ENCODE measurements at places on chromosomes 4 and X.
A peak's percentile ranks its signal among the peaks of the same experiment; 100 is the strongest.

- DNase-seq = no peak
Observed at GRCh38 chr4:1993169-1993516, 15.6 kb downstream of the NELFA start.

DNA sequence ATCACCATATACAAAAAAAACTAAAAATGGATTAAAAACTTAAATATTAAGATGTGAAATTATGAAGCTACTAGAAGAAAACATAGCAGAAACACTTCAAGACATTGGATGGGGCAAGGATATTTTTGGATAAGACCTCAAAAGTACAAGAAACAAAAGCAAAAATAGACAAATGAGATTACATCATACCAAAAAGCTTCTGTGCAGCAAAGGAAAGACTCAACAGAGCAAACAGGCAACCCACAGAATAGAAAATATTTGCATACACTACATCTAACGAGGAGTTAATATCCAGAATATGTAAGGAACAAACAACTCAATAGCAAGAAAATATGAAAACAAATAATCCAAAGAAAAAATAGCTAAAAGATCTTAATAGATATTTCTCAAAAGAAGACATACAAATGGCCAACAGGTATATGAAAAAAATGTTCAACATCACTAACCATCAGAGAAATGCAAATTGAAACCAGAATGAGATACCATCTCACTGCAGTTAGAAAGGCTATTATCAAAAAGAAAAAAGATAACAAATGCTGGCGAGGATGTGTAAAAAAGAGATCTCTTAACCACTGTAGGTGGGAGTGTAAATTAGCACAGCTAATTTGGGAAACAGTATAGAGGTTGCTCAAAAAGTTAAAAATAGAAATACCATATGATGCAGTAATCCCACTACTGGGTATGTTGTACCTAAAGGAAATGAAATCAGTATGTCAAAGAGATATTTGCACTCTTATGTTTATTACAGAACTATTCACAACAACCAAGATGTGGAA, 17.8 kb upstream of the LRCH2 start:
- no peak for DNase-seq

DNA sequence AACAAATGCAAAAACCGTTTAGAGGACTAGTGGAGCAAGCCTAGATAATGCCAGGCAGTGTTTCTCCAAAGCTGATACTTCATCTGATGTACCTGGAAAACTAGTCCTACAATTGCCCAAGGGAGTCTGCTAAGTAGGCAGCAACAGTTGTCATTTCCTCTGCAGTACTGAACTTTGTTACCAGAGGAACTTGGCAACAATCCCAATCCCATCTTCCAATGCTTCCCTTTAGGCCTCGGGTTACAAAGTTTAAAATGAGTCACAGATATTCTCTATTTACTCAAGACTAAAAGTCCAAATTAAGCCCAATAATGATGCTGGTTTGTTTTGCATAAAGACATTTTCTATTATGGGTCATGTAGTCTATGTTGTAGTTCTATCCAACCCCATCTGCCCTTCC, 120.0 kb upstream of the GLRA2 start:
- peak; percentile 27 for DNase-seq

DNA sequence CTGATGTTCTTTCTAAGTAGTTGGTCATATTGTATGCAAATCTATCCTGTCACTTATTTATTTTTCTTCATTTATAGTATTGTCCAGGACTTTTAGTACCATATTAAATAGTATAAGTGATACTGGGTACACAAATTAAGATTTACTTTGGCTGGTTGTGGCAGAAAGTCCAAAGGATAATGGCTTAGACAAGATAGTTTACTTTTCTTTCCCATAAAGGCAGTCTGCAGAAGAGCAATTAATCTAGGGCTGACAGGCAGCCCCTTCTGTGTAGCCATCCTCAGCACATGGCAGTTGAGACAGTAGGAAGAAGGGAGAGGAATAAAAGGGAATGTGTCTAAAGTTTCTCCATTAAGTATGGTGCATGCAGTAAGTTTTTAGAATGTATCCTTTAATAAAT, 6.4 kb downstream of the RBM10 start:
- no peak for DNase-seq

DNA sequence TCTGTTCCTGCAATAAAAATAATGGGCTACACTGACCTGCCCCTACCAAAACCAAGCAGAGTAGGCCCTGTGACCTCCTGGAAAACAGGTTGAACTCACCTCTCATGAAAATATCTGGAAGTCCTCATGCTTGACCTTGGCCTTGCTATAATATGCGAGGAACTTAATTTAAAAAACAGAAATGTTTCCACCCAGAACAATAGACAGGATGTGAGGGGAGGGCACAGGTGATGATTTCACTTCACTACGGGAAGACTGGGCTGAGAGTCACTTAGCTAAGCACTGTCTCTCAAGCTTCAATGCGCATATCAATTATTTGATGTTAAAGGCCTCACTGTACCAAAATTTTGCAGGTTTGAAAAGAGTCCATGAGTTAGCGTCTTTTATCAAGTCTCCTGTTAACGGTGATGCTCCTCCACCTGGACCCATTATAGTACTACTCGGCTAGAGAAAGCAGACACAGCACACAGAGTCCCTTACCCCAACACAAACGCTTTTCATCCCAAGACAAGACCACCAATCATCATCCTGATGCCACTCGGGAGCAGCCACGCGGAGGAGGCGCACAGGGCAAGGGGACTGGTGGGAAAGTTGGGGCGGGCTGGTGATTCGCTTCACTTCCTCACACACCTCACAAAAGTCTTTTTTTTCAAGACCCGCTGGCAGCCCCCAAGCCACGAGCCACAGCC, 25.9 kb downstream of the ZNF721 start:
- peak; percentile 14 for DNase-seq

- DNase-seq = peak; percentile 23
Observed at GRCh38 chrX:25131055-25131454, 115.3 kb upstream of the ARX start.

- DNase-seq = no peak
Observed at GRCh38 chr4:135770505-135770904, 1568.9 kb upstream of the PABPC4L start.

DNA sequence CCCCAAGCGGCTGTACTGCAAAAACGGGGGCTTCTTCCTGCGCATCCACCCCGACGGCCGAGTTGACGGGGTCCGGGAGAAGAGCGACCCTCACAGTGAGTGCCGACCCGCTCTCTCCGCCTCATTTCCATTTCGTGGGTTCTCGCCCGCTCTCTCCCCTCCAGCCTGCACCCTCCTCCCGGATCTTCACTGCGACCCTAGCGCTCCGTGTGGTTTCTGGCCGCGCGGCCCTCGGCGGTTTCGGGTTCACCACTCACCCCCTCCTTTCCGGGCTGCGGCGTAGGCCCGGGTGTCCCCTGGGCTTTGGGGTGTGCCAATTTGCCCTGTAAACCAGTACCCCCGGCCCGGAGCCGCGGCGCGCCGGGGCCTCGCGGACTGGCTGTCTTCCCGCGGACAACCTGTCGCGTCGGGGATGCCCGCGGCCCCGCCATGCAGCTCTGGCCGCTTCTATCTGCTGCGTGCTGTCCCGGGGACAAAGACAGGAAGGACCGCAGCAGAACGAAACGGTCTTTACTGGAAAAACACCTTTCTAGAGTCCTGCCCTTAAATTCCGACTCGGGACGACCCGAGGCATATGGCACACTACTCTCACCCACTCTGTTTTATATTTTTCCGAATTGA, 737 bp downstream of the FGF2 start:
- peak; percentile 41 for DNase-seq

DNA sequence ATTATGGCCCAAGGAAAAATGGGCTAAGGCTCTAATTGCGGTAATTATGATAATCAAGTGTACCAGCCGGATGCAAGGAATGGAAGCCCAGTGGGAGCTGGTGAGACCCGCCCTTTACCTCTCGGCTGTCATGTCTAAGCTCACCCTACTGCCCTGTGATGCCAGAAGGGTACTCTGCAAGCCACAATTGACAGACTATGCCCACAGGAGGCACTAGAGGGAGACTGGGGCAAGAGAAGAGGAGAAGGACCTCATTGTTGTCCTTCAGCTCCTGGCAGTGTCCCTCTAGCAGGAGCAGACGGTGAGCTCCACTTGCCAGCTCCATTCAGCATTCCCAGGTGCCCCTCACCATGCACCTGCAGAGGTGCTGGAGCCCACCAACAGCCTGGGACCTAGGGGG, 141.8 kb downstream of the SMIM20 start:
- DNase-seq = no peak

GRCh38 chrX:65035446-65035770, 59.2 kb upstream of the ZC4H2 start:
- peak; percentile 3 for DNase-seq

DNA sequence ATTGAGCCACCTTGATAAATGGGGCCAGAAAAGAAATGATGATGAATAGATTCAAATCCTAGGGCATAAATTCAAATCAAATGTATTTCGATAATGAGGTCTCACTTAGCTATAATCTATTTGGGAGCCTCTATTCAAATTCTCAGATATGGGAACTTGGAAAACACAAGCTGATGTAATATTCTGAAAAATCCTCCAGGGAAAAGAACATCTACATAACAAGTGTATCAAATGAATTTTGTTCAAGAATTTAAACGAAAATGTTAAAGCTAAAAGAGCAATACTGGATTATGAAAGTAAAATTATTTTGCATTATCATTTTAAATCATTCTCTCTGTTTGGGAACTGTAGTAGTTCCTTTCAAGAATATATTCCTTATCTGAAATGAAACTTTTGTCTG, 38.9 kb upstream of the RAP1GDS1 start:
- DNase-seq = no peak

GRCh38 chr4:162706632-162707031, 460.1 kb downstream of the NAF1 start:
- no peak for DNase-seq

GRCh38 chr4:10385994-10386394, 71.2 kb downstream of the ZNF518B start:
- DNase-seq = no peak

GRCh38 chr4:159966746-159967145, 863.9 kb downstream of the RAPGEF2 start:
- DNase-seq = no peak

GRCh38 chr4:87109945-87110344, 110.5 kb downstream of the KLHL8 start:
- DNase-seq = no peak

DNA sequence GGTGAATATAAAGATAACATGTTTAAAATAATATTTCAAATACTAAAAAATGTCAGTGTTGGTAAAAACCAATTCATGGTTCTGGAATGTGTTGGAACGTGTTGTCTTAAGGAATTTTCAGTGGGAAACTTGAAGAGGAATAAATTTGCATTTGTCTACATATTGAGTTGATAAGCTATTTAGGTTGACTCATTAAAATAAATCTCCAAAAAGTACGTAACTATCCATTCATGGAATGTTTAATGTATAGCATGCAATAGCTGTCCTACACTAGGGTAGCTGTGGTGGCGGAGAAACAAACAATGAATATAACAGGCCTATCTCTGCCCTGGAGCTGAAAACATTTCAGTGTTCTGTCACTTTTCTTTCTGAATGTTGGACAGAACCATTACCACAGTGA, 20.3 kb downstream of the SHISA3 start:
- DNase-seq = no peak

GRCh38 chr4:75497133-75497532, 17.1 kb downstream of the RCHY1 start:
- DNase-seq = peak; percentile 33

- DNase-seq = no peak
Observed at GRCh38 chr4:109648997-109649575, 54.2 kb downstream of the CASP6 start.

DNA sequence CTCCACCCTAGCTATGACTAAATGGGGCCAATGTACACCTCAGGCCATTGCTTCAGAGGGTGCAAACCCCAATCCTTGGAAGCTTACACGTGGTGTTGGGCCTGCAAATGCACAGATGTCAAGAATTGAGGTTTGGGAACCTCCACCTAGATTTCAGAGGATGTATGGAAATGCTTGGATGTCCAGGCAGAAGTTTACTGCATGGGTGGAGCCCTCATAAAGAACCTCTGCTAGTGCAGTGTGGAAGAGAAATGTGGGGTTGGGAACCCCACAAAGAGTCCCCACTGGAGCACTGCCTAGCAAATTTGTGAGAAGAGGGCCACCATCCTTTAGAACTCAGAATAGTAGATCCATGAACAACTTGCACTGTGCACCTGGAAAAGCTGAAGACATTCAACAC, 284.1 kb downstream of the ANTXR2 start:
- DNase-seq = no peak

DNA sequence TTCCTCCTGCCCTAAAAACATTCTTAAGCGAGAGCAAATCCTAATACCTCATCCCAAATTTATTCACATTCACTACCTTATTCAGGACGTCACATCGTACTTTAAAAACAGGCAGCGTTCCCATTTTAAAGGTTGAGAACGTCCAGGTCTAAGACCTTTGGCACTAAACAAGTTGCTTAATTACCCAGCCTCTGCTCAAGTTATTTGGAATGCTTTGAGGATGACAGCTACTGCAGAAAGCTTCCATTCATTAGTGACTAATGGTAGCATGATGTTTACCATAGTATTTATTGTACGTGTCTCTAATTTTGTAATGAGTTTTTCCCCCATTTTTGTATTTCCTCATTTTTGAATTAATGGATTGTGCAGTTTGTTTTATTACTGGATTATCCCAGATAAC, 1.5 kb downstream of the USP38 start:
- DNase-seq = peak; percentile 30

GRCh38 chr4:98387345-98388026, 126.3 kb downstream of the RAP1GDS1 start:
- no peak for DNase-seq

- no peak for DNase-seq
Observed at GRCh38 chr4:41797260-41797659, 48.7 kb upstream of the PHOX2B start.

DNA sequence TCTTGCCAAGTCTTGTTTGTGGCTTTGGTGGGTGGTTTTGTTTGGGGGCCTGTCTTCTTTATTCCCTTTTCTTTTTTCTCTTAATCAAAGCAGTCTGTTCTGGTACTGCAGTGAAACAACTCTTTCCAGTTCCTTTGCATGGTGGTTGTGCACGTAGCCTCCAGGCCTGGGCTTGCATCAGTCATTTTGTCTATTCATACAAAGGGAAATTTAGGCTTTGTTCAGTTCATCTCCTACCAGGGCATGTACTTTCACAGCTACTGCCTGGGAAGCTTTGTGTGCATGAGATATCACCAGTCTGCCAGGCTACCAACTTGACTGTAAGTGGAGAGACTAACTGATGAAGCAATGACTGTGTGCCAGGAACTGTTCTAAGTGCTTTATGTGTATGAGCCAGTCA, 8.5 kb downstream of the TRIM2 start:
- no peak for DNase-seq

DNA sequence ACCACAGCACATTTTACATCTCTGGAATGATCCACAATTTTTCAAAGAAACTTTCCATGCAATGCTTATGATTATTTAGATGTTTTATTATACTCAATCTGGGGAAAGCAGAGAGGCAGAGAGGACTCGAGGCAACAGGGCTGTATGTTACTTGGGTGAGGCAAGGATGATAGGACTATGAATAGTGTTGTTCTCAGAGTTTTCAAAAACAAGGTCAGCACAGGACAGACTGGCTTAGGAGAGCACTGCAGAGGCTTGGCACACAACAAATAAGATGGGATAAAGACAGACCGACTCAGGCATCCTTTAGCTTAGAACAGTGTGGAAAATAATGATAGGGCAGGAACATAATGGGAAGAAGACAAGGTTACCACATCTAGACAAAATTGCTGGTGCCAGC, 65.4 kb downstream of the TMEM150C start:
- DNase-seq = no peak

GRCh38 chrX:63720293-63720692, 64.7 kb downstream of the ARHGEF9 start:
- DNase-seq = no peak

All from iris pigment epithelial cell (primary cell).